NCI-H2081 (cell line): ENCODE measurements at places on chromosomes 6 and 20.

DNA sequence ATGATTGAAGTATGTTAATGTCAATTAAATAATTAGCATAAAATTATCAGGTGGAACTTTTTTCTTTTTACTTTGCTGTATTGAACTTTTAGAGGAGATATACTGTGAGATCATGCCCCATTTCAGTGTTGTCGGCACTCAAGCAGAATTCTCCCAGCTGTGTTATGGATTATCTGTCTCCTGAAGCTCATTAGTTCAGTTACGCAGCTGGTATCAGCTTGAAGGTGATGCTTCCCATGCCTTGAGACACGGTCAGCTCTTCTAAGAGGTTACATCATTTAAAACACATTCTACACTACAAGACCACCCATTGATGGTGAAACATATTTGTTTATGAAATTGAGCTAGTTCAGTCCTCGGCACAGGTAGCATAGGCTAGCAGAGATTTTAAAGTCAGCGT lies 68.9 kb upstream of the PHACTR2 start:
- DNase-seq = no peak

GRCh38 chr6:119231394-119231793 lies 118.2 kb downstream of the MAN1A1 start:
- DNase-seq = no peak

DNA sequence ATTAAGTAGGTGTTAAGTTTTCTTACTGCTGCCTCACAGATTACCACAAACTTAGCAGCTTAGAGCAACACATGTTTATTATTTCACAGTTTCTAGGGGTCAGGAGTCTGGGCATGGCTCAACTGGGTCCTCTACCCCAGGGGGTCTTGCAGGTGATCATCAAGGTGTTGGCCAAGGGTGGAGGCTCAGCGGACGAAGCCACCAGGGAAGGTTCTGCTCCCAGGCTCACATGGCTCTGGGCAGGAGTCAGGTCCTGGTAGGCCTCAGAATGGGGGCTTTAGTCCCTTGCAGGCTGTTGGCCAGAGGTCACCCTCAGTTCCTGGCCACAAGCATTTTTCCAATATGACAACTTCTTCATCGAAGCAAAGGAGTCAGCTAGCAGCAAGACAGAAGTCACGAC lies 362.5 kb downstream of the PREX1 start:
- DNase-seq = no peak

GRCh38 chr6:134564705-134565104 lies 246.8 kb upstream of the SGK1 start:
- peak; percentile 84 for DNase-seq

DNA sequence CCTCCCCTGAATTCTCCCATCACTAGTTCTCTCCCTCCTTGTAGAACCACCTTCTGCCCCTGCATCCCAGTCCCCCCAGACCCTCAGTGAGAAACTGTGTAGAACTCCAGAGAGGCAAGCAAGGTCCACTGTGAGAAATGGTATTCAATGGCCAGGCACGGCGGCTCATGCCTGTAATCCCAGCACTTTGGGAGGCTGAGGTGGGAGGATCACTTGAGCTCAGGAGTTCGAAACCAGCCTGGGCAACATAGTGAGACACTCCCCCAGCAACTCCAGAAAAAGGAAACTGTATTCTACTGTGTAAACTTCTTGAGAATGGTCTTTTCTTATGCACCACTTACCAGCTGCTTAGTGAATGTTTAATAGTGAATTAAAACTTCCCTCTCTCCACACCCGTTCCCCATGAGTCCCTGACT lies 8.2 kb upstream of the CD83 start:
- no peak for DNase-seq

DNA sequence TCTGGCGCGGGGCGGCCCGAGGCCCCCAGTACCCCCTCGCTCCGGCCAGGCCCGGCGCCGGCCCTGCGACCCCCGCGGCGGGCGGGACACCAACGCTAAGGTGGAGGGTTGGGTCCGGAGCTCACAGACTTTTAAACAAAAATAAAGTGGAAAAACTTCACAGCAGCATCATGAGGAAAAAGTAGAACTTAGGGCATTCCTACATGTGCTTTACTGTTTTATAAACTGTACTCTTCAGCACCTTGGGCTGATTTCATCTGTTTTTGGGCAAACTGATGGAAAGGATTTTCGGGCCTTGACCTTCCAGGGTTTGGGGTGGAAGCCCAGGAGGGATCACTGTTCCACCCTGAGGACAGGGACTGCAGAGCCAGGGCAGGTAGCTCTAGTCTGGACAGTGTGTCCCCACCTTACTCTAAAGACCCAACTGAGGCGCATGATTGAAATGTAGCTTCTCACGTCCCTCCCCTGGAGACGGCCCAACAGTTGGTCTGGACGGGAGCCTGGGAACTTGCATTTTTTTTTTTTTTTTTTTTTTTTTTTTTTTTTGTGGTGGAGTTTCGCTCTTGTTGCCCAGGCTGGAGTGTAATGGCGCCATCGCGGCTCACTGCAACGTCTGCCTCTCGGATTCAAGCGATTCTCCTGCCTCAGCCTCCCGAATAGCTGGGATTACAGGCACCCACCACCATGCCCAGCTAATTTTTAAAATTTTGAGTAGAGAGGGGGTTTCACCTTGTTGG lies 740 bp downstream of the NELFCD start:
- no peak for DNase-seq

DNA sequence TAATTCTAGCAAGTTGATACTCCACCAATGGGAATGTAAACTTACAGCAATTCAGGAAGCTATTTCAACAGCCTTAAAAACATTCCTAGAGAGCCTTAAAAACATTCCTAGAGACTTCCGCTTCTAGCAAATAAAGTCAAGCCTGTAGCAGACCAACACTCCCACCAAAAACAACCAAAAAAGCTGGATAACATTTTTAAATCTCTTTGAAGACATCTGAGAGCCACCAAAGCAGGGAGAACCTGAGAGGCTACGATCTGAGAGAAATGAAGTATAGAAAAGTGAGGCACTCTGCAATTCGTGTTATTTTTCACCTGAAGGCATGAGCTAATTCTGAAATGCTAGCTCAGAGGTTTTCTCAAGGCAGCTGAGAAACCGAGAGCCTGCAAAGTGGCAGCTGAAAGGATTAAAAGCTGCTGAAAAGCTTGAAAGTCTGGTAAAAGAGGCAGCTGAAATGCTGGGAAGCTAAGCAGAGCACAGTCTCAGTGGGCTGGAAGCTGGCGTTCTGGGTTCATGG lies 20.9 kb downstream of the GPR63 start:
- DNase-seq = no peak

GRCh38 chr6:135464634-135465033 lies 32.9 kb downstream of the AHI1 start:
- no peak for DNase-seq

DNA sequence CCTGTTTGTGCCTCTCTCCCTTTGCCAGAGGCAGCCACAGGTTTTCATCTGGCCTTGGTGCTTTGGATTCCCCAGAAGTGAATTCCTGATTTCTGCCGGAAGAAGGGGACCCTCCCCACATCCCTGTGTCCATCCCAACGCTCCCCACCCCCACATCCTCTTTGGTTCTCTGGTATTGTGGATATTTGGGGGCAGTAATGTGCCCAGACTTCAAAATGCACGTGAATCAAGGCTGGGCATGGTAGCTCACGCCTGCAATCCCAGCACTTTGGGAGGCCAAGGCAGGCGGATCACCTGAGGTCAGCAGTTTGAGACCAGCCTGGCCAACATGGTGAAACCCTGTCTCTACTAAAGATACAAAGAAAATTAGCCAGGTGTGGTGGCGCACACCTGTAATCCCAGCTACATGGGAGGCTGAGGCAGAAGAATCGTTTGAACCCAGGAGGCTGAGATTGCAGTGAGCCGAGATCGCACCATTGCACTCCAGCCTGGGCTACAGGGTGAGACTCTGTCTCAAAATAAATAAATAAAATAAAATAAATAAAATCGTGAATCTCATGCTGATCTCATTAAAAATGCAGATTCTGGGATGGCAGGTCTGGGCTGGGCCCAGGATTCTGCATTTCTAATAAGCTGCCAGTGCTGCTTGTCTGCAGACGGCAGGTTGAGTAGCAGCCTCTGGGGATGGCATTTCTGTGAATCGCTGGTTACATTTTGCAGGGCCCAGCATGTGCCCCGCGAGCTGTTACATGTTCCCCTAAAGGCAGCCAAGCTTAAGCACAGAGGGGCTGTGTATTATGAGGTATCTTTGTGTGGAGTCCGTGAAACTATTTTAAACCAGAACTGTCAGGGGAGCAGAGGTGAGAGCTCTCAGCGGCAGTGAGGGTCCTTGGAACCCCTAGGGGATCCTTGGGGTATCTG lies 49.0 kb downstream of the SYNJ2 start:
- DNase-seq = no peak

DNA sequence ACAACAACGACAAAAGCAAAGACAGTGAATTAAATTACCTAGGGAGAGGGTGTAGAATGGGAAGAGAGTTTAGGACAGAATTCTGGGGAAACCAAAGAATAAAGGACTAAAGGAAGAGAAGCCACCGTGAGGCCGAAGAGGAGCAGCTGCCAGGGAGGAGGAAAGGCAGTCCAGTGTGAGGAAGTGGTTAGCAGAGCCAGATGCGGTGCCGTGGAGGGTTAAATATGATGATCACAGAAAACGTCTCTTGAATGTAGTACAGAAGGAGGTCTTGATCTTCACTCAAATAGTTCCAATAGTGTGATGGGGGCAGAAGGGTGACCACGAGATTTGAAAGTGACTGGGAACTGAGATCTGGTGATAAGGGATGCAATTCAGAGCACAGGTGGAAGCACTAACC lies 67.7 kb downstream of the TMEM244 start:
- no peak for DNase-seq

DNA sequence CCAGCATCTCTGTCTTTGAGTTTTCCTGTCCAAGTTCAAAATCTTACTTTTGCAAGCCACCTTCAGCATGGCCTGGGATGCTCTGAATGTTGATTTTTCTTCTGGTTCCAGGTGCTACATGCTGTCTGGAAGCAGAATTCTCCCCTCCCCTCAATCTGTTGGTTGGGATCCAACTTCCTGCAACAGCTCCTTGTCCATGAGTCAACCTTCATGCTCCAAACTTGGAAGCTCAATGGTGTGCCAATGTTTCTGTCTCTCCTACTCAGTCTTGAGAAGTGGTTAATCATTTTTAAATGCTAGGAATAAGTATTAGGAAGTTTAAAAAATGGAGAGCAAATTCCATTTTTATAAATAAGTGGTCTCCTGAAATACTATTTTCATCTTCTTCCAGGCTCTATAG lies 33.2 kb upstream of the PLEKHG1 start:
- no peak for DNase-seq

- DNase-seq = no peak
Measured at GRCh38 chr6:38976801-38977500, 71.6 kb upstream of the GLP1R start.

- DNase-seq = no peak
Measured at GRCh38 chr20:39130627-39131026, 168.5 kb downstream of the DHX35 start.

- no peak for DNase-seq
Measured at GRCh38 chr6:166770216-166771116, 143.4 kb upstream of the RPS6KA2 start.

DNA sequence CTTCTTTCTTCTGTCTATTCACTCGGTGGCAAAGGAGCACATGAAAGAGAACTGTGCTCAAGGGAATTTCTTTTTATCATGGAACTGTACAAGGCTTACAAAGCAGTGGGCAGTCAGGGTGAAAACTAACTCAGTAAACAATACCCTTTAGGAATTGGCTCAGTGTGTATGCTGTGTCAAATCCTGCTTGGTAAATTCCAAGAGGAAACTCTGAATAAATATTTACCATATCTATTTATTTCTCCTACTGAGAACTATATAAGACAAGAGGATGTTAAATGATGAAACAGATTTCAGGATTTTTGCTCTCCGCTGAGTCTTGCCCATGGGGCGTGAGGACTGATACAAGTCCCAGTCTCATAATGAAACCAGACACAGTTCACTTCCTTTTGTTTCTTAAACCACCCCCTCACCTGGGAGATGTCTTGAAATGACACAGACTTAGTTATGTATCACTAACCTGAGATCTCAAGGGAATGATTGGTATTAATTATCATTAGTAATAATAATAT lies 188.8 kb downstream of the BACH2 start:
- DNase-seq = no peak

GRCh38 chr20:15378151-15378550 lies 1040.7 kb upstream of the FLRT3 start:
- no peak for DNase-seq

DNA sequence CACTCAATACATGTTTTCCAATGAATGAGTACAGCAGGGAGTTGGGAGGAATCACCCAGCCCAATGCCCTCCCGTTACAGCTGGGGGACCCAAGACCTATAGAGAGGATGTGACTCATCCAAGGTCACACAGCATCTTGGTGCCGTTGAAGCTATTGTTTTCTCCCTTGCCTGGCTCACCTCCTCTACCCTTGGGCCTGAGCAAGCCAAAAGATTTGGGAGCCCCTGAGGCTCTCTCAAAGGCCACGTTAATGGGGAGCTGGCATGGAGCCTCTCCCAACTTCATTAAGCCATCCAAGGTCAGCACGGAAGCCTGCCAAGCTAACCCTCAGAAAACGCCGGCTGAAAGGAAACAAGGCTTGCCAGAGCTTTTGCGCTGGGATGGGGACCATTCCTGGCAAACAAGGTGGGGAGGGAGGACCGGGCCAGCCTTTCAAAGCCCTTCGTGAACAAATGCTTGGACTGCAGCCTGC lies 30.4 kb downstream of the KCNB1 start:
- DNase-seq = no peak

DNA sequence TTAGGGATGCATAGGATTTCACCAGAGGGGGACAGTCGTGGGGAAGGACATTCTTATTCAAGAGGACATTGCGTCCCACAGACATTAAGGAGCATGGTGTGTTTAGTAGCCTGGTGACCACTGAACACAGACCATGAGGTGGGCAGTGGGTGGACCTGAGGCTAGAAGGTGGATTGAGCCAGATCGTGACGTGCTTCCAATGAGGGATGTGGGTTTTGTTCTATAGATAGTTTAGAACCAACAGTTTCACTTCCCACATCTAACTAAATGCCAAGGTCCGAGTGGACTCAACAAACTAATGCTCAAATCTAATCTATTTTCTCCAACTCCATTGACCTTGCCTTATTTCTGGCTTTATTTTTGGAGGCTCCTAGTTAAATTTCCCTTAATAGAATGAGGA lies 58.5 kb downstream of the OGFRL1 start:
- no peak for DNase-seq

- no peak for DNase-seq
Measured at GRCh38 chr6:78308025-78308424, 559.3 kb upstream of the IRAK1BP1 start.

DNA sequence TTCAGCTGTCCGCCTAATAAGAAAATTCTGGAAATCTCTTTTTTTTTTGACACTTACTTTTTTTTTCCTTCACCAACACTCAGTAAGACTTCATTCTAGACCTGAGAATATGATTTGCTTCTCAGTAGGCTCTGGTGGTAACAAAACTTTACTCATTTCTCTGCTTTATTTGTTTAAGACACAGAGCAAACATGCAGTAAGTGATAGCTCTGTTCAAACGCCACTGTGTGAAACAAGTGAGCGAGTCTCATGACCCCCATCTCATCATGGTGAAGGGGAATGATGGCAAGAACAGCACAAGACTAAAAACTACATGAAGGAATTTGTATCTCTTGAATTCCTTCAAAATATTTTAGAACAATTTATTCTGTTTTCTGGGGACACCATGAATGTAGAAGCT lies 541.6 kb upstream of the POU3F2 start:
- DNase-seq = no peak
